NCI-H1436 treated with DMSO at 0.1 percent for 48 hours (cell line): ENCODE measurements at places on chromosomes 16 and 17.
A peak's percentile ranks its signal among the peaks of the same experiment; 100 is the strongest.

- DNase-seq, result peak; percentile 26
These were observed 4.7 kb upstream of the GFAP start for GRCh38 chr17:44919885-44920564.

GRCh38 chr17:16300554-16300953 lies 52.7 kb downstream of the CENPV start:
- no peak for DNase-seq

DNA sequence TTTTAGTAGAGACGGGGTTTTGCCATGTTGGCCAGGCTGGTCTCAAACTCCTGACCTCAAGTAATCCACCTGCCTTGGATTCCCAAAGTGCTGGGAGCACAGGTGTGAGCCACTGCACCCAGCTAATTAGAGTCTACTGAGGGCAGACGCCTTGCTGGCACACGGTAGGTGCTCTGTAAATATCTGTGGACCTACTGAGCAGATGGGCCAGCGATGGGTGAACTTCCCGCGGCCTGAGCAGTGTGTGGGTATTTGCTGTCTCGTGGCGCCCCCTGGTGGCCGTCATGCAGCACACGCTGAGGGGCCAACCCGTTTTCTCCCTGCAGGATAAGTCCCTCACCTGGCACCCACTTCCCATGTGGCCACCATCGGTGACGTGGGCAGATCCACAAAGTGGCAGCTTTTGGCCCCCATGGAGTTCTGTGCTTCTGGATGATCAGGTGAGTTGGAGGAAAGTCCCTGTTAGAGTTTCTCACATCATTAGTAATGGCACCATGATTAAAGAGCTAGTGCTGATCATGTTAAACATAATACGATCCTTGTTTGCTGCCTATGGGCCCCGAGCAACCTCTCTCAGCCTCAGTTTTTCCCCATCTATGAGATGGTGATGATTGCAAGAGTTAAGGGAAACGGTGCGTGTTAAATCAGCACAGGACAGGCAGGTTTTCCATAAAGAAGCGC lies 40.7 kb downstream of the ZDHHC7 start:
- DNase-seq, result no peak

DNA sequence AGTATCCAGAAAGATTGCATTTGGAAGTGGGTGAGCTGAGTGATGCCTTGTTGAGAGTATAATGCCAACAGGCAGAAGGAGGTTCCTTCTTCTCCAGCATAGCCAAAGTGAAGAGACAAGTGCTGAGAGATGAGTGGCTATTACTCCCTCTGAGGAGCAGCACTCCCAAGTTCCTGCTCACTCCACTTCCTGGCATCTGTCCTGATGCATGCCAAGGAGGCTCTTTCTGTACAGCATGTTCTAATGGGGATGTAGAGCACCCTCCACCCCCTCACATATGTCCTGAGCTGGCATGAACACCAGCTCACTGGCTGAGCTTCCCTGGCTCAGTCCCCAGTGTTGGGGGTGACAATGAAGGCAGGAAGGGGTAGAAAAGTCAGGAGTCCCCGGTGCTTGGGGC lies 44.2 kb upstream of the DNAH9 start:
- no peak for DNase-seq

GRCh38 chr17:31573047-31573446 lies 181.6 kb downstream of the RAB11FIP4 start:
- DNase-seq, result no peak

DNA sequence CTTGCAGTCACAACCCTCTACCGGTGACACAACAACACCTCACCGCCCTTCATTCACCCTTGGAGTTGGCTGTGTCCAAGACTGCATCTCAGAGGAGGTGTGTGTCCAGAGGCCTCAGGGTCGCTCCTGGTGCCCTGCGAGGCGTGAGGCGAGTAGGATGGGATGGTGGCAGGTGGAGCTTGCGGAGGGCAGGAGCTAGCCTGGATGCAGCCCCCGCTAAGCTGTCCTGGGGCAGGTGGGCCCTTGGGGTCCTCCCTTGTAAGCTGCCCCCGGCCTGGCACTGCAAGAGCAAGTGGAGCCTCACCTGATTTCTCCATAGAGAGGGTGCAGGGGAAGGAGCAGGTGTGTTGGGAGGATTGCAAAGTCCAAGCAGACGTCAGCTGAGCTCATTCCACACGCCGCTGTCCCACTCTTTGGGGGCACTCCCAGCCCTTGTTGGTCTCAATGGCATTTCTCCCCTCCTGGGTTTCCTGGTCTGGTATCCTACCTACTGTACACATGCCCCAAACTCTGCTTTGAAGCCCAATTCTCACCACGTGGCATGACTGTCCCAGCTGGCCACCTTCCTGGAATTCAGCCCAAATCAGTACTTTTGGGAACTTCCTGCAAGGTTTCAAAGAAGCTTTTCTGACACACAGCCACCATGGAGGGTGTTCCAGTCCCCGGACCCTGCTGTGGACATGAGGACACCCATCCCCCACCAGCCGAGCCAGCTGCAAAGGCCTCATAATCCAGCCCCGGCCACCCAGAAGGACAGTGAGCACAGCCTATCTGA lies 18.1 kb upstream of the ICAM2 start:
- DNase-seq, result no peak

- no peak for DNase-seq
These were observed 121.9 kb upstream of the GSE1 start for GRCh38 chr16:85491058-85491771.

- DNase-seq, result no peak
These were observed 20.7 kb upstream of the NAGS start for GRCh38 chr17:43983515-43984411.

DNA sequence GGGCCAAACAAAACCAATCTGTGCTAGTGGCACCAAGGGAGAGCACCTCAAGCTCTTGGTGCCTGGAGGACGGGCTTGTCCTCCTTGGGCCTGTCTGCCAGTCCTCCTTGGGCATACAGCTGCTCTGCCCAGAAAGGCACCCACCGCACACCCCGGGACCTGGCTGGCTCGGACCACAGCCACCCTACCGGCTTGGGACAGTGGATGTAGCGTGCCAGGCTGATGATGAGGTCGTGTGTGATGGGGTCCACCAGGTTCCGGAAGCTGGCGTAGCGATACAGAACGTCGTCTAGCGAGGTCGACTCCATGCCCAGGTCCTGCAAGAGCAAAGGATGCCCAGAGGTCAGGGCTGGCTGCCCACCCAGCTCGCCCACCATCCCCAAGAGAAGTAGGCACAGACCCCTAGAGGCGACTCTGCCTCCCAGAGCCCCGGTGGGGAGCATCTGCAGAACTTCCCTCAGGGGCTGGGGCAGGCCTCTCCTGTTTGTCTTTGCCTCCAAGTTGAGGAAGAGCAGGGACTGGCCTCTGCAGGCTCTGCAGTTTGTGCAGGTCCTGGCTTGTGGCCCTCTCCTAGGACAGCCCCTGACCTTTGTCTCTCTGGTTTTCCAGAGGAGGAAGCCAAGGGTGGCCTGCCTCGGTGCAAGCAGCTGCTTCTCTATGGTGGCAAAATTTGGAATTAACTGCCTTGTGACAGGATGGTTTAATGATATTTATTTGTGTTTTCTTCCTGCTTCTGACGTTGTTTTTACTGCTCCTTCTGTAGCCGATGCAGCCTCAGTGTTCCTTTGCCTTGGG lies 29.7 kb downstream of the LRRC75A start:
- DNase-seq, result no peak

GRCh38 chr16:29974291-29975133 lies 844 bp downstream of the TAOK2 start:
- no peak for DNase-seq

GRCh38 chr16:56345406-56346050 lies 79.8 kb downstream of the AMFR start:
- DNase-seq, result no peak
